Bone marrow (tissue), 2 donors: ENCODE measurements at places on chromosomes 2 and 18.
A peak's percentile ranks its signal among the peaks of the same experiment; 100 is the strongest.

DNA sequence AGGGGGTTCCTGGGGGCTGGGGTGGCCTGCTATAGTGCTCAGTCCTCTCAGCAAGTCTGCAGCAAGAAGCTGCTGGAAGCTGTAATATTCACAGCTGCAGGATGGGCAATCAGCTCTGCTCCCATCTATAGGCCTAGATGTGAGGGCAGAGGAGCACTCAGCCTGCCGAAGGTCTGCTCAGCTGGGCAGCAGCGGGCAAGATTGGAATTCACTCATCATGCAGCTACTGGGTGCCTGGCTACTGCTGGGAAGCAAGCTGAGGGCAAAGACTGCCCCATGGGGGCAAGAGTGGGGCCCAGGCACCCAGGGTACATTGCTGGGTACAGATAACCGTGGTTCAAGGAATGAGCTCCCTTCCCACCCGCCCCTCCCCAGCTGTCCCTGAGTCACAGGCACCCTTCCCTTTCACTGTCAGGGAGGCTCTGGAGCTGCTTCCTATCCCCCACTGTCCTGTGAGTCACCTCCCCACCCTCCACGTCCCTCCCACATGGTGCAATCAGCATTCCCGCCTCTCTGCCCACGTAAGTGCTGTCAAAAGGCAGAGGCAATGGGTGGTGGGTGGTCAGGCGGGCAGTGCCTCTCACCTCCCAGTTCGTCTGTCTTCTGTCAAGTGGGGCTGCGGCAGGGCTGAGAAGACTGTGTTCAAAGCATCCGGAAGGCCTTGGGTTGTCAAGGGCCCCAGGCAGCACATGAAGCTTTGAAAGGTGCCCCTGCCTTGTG lies 169.2 kb downstream of the TRIM43 start:
- no peak for DNase-seq

- DNase-seq = no peak
These were observed 8.5 kb downstream of the STEAP3 start for GRCh38 chr2:119231975-119232665.

DNA sequence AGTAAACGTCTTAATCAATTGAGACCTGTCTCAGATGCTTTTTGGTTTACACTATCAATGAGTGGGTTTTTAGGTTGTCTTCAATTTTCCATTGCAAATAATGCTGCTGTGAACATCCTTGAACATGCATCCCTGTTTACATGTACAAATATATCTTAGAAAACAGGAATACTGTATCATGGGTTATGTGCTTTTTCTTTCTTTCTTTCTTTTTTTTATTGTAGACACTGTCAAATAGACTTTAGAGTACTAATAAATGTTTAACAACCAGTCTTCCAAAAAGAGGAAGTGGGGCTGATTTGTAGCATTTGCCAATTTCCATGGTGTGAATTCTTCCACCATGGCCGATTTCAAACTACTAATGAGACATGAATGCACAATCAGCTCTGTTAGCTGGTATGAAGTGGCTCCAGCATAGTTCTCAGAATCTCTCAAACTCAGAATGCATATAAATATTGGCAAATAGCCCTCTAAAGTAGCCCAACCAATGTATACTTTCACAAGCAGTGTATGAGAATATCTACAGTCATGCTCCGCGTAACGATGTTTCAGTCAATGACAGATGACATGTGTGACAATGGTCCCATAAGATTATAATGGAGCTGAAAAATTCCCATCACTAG lies 50.3 kb upstream of the B3GNT2 start:
- peak; percentile 43 for DNase-seq

GRCh38 chr2:46264447-46264846 lies 32.8 kb upstream of the EPAS1 start:
- DNase-seq = no peak

DNA sequence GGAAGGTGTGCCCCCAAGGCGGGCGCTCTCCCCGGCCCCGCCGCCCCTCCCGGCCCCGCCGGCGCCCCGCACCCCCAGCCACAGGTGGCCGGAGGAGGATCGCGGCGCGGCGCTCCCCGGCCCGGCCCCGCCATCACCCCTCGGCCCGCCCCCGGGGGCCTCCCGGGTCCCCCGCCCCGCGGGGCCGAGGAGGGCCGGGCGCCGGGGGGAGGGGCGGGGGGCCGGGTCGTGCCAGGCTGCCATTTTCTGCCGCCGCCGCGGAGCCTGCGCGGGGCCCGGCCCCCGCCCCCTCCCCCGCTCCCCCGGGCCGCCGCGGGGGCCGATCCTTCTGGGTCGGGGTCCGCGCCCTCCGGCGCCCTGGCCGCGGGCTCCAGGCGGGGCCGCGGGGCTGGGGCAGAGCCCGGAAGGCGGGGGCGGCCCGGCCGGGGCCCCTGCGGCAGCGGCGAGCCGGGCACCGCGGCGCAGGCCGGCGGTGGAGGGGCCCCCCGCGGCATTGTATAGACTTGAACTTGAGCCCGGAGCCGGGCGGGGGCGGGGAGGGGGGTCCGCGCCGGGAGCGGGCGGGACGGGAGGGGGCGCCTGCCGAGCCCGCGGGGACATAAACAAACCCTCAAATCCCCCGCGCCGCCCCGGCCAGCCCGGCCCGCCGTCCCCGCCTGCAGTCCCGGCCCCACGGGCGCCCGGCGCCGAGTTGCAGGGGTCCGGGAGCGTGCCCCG lies 556 bp downstream of the DNMT3A start:
- DNase-seq = no peak

GRCh38 chr2:77363277-77363676 lies 158.9 kb downstream of the LRRTM4 start:
- DNase-seq = no peak

- no peak for DNase-seq
These were observed 621.2 kb downstream of the CNTNAP5 start for GRCh38 chr2:124646166-124646815.

DNA sequence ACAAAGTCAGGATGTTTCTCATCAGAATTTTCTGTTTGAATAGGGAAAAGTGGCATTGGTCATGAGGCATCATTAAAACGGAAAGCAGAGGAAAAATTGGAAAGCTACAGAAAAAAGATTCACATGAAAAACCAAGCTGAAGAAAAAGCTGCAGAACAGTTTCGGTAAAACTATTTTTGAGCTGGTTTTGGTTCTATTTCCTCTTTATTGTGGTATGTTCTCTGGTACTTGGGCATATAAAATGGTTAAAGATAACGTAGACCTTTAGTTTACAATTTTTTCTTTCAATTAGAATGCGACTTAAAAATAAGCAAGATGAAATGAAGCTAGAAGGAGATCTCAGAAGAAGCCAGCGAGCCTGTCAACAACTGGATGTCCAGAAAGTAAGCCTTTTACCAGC lies 7.6 kb downstream of the GPATCH11 start:
- no peak for DNase-seq

- DNase-seq = no peak
These were observed 46.8 kb upstream of the PTPRM start for GRCh38 chr18:7520200-7520785.

DNA sequence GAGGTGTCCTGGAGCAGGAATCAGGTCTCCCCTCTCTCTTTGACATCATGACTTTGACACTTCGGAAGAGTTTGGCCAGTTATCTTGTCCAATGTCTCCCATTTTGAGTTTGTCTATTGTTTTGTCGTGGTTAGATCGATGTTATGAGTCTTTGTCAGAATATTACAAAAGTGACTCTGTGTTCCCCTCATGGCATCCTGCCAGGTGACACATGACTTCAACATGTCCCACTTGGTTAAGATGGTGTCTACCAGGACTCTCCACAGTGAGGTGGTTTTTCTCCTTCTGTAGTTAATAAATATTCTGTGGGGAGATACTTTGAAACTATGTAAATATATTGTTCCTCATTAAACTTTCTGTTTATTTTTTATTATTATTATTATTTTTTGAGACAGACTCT lies 76.6 kb upstream of the BZW1 start:
- no peak for DNase-seq

GRCh38 chr18:50298443-50299284 lies 11.2 kb upstream of the CXXC1 start:
- no peak for DNase-seq

DNA sequence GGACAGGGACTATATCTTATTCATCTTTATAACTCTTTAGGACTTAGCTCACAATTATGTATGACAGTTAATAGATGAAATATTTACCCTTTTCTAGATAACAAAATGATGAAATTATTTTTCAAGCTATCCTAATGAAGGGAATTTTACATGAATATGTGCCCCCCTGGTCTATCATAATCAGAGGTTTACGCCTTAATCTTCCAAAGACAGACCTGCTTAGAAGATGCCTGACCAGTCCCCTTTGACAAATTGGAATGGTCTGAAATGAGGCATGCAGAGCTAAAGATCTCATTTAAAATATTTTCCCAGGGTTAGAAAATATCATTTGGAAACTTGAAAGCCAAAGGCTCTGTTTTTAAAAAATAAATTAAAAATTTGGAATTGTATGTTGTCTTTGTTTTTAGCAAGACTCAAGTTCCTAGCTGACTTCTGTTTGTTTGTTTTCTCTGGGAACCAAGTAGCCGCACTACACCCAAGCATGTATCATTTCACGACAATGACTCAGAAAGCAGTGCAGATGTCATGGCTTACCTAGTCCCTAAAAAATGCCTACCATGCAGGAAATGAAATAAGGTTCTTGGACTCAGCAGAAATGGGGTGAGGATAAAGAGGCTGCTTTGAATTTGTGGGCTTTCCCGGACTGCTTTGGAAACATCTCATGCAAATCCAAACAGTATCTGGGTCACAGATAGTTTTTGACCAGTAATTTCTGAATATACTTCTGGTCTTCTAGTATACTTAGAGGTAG lies 162.1 kb downstream of the ZEB2 start:
- no peak for DNase-seq

- no peak for DNase-seq
These were observed 182.5 kb upstream of the HDAC4 start for GRCh38 chr2:239583171-239583878.

DNA sequence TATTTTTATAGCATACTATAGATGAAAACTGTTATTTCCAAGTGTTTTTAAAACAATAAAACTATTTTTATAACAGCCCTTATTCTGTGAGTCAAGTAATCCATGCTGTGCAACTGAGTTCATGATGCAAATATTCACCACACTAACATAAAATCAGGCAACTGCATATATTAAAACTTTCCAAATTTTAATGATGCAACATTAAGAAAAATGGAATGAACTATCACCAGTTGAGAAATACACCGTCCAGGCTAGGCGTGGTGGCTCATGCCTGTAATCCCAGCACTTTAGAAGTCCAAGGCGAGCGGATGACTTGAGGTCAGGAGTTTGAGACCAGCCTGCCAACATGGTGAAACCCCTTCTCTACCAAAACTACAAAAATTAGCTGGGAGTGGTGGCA lies 114.5 kb downstream of the CDH2 start:
- DNase-seq = no peak

DNA sequence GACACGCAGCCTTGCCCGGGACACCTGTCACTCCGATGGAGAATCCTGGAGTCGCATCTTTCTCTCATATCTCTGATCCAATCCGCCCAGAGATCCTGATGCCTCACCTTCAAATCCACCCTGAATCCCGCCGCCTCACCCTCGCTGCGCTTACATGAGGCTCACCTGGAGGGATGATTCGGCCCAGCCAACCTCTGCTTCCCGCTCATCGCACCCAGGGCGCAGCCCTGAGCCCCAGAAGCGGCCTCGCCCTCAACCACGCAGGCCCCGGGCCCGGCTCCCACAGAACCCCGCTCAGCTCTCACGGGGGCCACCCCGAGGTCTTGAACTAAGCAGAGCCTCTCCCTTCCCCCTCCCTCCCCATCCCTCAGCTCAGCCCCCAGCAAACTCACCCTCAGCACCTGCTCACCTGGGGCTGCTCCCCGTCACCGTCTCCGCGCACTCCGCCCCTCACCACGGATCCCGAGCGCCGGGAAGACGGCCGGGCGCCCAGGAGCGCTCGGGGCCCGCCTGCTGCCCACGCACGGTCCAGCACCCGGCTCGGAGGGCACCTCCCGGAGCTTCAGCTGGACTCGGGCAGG lies 160.0 kb downstream of the NDUFA10 start:
- DNase-seq = no peak

GRCh38 chr2:216388046-216388884 lies 16.0 kb upstream of the MARCHF4 start:
- no peak for DNase-seq

DNA sequence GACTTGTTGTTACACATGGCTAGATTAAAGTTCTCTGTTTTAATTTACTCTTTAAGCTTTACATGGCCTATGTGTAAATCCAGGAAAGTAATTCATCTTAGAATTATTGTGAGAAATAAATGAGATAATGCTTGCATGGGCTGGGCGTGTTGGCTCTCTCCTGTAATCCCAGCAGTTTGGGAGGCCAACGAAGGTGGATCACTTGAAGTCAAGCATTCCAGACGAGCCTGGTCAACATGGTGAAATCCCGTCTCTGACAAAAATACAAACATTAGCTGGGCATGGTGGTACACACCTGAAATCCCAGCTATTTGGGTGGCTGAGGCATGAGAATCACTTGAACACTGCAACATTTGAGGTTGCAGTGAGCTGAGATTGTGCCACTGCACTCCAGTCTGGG lies 4.3 kb upstream of the RIF1 start:
- DNase-seq = no peak

- DNase-seq = peak; percentile 20
These were observed at the start of gene GCKR for GRCh38 chr2:27496357-27497287. Gene GCKR, plus strand, starts transcription at chr2:27496839. Its CDS starts 66 bp downstream, at chr2:27496905.

DNA sequence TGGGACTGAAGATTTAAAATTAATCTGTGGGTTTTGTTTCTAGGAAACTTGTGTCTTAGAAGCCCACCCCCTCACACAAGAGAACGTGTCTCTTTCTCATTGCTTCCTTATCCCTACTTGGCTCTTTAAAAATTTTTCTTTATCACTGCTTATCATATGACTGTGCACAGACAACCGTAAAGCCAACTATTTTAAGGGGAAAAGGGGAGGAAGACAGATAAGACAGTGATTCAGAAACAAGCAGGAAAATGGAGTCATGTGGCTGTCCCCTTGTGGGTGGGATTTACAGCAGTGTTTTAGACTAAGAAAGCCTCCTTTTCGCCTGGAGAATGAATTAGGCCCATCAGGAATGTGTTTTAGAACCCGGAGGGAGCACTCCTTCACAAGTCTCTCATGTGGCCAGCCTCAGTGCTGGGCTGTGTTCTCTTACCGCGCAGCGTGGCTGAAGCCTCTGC lies 17.6 kb downstream of the PRKCE start:
- DNase-seq = no peak

- DNase-seq = no peak
These were observed 101.4 kb upstream of the ATP5MC3 start for GRCh38 chr2:175282886-175283285.

DNA sequence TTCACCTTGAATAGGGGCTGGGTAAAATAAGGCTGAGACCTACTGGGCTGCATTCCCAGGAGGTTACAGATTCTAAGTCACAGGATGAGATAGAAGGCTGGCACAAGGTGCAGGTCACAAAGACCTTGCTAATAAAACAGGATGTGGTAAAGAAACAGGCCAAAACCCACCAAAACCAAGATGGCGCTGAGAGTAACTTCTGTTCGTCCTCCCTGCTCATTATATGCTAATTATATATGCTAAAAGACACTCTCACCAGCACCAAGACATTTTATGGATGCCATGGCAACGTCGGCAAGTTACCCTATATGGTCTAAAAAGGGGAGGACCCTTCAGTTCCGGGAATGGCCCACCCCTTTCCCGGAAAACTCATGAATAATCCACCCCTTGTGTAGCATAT lies 711.5 kb upstream of the KLHL29 start:
- DNase-seq = no peak
